GM12891 (cell line): ENCODE measurements at places on chromosomes 1 and 21.

DNA sequence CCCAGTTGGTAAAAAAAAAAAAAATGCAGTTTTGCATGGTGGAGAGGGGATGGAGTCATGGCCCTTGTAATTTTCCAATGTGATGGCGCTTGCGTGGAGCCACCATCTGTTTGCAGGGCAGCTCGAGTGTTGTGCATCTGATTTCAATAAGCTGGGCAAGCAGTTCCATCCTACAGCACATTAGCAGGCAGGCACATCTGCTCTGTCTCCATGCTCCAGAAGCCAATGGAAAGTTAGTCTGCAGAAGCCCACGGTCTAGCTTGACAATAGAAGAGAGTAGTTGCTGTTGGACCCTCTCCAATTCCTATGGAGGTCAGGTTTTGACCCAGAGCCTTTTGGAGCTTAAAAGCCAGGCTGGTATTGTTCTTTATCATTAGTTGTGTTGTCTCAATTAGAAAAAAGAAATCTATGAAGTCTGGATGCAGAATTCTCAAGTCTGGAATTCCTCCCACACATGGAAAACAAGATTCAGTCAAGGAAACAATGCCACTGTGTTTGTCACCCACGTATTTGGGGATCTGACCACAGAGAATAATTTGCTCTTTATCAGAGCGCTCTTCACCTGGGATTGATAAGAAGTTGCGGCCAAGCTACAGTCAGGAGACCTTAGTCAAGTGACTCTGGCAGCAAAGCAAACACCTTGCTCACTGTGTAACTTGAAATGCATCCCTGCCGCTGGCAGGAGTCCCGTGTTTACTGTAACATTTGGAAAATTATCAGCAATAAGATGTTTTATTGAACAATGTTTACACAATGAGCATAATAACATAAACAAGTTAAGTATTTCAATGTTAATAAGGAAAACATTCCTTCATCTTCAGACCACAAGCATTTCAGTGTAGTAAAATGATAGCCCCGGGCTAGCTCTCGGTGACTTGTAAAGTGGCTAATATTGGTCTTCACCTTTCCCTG, 20.7 kb downstream of the NGF start:
- no peak for DNase-seq

DNA sequence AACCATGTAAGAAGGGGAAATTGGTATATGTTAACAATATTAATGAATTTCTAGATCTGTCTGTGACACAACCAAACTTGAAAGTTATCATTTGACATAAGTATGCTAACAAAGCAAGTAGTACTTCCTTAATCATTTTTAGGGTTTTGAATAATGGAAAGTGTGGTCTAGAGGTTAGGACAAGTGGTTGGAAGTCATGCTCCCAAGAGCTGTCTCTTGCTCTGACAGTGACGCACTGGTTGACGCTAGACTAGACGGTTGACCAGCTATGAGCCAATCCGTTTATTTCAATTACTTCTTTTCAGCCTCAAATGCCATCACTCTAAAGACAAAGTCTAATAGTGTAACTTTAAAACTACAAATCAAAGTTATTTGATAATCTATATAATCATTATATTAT, 20.7 kb upstream of the RGS1 start:
- DNase-seq: no peak

- no peak for DNase-seq
Measured at GRCh38 chr1:94702442-94702815, 117.7 kb upstream of the SLC44A3 start.

DNA sequence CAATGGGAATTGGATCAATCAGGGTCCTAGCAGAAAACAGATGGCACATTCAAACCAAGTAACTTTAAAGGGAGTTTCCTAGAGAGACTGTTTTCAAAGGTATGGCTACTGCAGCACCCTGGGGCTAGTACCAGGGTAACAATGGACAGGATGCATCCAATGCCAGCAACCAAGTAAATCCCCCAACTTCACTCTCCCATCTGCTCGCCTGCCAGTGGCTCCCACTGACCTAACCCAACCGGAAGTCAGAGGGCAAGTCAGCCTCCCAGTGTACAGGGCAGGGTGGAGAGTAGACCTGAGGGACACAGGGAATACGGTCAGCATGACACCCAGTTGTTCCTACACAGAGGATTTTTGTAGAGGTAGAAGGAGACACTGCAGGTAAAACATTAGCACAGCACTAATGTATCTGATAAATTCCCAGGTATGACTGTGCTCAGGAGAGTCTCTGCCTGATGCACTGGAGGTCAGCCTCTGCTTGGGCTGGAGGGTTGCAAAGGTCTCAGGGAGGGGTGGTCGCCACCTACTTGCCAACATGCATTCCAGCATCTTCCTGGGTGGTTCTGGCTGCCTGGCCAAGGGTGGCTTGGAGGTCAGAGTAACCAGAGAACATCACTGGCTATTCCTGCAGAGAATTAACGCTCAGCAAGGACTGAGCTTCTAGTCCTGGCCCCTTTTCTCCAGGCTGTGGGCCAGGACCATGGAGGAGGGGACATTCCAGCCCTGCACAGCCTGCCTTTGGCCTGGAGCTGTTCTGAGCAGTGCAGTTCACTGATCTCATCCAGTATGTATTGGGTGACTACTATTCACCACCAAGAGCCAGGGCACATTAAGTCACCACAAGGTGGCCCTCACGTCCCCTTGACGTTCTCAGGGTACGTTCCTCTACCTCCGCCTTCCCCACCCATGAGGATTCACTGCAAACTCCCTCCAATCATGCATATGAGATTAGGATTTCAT, 5.1 kb upstream of the GJA4 start:
- no peak for DNase-seq

- peak; percentile 50 for DNase-seq
Measured at GRCh38 chr1:115469703-115470476, 131.8 kb upstream of the NGF start.

DNA sequence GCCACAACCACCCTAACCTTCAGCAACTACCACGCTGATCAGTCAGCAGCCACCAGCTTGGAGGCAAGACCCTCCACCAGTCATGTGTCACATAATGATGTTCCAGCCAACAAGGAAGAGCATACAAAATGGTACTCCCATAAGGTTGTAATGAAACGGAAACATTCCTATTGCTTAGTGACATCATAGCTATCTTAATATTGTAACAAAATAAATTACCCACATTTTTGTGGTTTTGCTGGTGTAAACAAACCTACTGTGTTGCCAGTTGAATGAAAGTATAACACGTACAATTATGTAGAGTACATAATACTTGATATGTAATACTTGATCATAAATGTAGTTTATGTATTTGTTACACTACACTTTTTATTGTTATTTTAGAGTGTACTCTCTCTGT, 1363.2 kb upstream of the ADGRL4 start:
- no peak for DNase-seq

GRCh38 chr21:45136927-45137611, 62.7 kb downstream of the ADARB1 start:
- peak; percentile 66 for DNase-seq

DNA sequence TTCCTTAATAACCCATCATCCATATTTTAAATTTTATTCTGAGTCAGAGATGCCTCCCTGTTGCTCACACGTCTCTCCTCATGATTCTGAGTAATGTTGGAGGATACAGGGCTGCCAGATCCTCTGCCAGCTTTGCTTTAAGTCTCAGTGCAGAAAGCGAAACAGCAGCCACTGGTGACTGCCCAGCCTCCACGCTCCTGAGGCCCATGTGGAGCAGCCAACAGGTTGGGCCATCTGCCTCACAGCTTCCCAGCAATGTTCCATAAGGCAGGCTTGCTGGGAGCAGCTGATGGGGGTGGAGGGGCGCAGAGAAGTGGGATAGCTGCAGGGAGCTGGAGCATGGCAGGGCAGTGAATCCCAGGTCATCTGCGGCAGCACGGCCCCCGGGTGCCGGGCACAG, 104.2 kb downstream of the IGSF21 start:
- DNase-seq: no peak

- DNase-seq: no peak
Measured at GRCh38 chr1:43324810-43325209, 12.8 kb upstream of the MPL start.

DNA sequence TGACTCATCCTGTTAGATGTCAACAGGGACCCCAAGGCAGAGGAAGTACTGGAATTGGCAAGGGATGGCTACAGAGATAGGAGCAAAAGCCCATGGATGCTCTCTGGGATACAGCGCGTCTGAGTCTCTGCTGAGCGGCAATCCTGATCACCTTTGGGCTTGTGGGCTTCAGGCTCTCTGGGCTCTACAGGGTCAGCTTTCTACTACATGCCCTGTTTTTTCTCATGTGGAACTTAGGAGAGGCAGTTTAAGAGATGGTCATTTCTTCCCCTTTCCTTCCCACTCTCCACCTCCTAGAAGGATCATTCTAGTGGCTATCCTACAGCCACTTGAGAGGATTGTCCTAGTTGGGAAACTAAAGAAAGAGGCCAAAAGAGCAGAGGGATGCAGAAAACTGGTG, 1.3 kb downstream of the LINGO4 start:
- DNase-seq: no peak

DNA sequence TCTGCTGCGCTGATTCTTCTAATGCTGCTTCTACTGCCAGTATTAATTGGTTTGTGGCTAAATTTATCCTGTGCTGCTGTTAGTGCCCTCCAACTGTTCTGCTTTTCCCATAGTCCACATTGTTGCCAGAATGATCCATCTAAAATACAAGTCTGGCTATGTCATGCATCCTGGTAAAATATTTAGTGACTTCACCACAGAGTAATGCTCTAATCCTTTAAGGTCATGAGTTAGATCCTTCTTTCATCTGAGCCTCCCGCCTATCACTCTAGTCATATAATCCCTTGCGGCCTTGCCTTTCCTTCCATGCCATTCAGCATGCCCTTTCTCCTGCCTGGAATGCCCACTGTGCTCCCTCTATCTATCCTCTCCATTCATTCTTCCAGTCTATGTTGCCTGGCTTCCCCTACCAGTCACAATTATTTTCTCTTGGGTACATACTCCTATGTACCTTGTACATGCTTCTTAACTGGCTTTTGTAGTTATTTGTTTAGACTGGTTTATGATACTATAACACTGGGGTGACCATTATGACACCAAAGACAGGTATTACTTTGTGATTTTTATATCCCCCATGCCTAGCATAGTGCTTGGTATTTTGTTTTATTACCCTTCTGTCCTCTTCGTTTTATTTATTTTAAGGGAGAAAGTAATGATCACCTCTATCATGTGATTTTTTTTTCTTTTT, 144.0 kb downstream of the MAGI3 start:
- DNase-seq: no peak

DNA sequence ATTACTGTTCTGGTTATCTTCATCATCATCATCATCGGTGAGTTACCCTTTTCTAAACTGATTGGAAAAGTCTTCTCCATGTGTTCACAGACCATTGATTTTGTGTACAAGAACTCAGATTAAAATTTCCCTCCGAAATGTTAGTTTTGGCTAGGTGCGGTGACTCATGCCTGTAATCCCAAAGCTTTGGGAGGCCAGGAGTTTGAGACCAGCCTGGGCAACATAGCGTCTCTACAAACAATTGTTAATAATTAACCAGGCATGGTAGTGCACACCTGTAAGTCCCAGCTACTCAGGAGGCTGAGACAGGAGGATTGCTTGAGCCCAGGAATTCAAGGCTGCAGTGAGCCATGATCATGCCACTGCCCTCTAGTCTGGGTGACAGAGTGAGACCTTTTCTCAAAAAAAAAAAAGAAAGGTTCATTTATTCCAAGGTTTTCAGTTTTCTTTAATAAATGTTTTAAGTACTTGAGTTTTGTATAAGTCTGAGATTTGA, 5.9 kb upstream of the PER3 start:
- no peak for DNase-seq

- no peak for DNase-seq
Measured at GRCh38 chr1:116764906-116765862, 11.0 kb downstream of the CD2 start.

- no peak for DNase-seq
Measured at GRCh38 chr1:164895026-164895912, 336.3 kb downstream of the PBX1 start.

GRCh38 chr1:155083865-155084721, 5.5 kb downstream of the EFNA3 start:
- no peak for DNase-seq

GRCh38 chr1:48841966-48842365, 65.3 kb upstream of the BEND5 start:
- DNase-seq: no peak

DNA sequence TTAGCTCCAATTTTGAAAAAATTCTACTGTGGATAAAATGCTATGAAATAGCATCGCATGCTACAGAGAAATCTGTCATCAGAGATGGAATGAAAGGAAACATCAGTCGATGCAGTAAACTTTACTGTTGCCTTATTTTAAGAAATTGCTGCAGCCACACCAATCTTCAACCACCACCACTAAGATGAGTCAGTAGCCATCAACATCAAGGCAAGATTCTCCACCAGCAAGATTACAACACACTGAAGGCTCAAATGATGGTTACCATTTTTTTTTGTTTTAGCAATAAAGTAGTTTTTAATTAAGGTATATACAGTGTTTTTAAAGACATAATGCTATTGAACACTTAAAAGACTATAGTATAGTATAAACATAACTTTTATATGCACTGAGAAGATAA, 95.6 kb upstream of the JUN start:
- no peak for DNase-seq

DNA sequence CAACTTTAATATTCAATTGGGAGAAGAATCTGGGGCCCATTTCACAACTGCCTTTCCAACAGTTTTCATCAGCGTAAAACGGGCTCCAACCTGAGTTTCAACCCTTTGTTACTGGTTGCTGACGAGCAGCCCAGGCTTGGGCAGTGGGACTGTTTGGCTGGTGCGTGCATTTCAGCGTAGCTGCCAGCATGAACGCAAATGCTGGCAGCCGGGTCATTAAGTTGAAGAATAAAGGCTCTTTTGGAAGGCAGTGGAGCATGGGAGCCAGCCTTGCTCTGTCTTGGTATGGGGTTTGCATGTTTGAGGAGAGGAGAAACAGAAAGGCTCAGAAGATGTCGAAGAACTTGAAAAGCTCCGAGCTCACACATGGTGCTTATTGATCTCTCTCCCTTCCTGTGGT, 40.7 kb downstream of the WDR3 start:
- DNase-seq: no peak

DNA sequence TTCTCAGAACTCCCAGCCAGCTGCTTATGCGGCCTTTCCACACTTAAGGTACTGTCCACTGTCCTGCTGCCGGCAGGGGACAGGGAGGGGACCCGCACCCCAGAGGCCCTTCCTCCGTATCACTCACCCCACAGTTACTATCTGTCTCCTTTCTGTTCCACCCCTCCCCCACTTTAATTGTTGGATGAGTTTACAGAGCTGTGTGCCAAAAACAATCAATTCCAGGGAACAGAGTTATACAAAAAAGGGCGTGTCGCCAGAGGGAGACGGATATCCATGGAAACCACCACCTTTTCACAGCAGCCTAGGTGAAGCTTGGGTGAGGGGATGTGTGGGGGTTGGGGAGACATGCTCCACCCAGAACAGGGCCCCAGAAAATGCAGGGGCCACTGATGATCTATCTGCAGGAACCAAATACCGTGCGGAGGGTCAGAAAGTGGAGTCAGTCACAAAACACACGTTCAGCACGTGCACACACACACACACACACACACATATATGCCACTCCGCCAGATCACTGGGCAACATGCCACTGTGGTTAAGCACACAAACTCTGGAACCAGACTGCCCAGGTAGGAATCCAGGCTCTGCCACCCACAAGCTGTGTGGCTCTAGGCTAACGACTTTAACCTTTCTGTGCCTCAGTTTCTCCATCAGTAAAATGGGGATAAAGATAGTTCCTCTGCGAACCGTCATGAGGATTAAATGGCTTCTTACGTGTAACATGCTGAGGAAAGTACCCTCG, 30.5 kb downstream of the CASZ1 start:
- no peak for DNase-seq
